ENCODE measurements at places on chromosomes 2 and 18.

DNA sequence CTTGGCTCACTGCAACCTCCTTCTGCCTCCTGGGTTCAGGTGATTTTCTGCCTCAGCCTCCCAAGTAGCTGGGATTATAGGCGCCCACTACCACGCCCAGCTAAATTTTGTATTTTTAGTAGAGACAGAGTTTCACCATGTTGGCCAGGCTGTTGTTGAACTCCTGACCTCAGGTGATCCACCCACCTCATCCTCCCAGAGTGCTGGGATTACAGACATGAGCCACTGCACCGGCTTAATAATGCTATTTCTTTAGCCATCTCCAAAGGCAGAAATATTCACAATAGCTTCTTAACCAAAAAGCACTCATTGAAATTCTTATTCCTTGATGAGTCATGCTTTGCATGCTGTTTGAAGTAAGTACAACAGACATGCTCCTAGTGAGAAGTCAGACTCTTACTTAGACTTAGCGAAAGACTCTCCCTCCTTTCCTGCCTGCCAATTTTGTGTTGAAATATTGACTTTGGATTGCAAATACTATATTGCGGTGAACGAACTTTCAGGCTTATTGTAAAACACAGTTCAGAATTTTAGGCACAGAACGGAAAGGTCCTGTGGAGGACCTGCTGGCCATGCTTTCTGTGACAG, 4.4 kb downstream of the ACTR3 start:
- DNase-seq: no peak

DNA sequence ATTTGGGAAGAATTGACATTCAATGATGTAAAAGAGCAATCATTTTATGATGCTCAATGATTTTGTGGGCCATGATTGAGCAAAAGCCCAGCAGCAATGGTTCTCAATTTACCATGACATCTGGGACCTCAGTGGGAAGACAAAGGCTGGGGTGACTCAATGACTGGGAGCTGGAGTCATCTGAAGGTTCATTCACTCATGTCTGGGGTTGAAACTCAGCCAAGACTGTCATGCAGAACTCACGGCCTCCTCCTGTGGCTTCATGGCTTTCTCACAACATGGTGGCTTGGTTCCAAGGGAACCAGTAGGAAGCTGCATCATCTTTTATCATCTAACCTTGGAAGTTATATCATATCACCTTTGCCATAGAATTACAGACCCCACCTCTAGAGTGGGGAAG, 45.1 kb upstream of the CD226 start:
- no peak for DNase-seq

GRCh38 chr2:62793213-62793612, 87.7 kb downstream of the EHBP1 start:
- no peak for DNase-seq

- DNase-seq: no peak
Measured at GRCh38 chr18:36761186-36761698, 67.6 kb downstream of the TPGS2 start.

DNA sequence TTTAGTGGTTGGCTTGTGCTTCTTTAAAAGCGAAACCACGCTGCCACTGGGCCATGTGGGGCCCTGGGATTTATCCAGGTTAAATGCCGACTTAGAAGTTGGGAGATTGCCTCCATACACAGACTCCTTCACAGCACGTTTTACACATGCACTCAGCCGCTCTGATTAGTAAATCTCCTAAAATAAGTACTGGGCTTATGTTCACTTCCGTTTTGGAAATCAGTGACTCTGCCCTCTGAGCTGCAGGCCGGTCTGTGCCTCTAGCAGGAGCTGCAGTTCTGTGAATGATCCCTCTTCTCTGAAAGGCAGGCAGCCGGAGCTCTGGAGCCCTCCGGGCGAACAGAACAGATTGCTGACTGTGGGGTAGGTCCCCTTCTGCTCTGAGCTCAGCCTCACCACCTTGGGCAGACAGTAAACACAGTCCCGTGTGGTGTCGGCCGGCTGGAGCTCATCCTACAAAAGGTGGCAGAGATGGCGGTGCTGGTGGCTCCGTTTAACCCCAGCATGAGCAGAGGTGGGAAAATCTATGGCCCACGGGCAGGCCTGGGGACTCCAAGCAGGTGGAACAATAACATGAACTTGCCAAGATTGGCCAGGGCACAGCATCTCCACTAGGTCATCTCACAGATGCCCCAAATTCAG, 9.8 kb upstream of the RAB17 start:
- DNase-seq: no peak
